ENCODE measurements at places on chromosomes 2 and 18.

DNA sequence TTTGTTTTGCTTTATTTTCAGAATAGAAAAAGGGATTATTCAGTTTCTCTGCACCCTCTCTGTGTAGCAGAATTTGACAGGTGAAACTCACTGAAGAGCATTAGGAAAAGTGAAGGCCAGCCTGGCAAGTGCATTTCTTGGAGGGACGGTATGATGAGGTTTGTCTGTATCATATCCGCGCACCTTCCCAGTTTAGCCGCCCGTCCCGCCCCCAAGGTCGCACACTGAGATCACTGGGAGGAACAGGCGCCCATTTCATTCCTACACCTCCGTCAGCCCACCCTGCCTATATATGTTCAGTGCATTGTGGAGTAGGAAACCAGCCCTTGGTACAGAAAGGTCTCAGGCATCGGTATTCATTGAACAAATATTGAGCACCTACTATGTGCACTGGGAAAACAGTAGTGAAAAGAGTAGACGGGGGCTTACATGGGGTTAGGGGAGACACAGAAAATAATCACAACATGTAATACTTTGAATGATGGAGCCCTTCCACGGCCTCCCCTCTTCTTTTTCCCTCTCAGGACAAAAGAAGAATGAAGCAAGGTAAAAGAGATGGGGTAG is 678 bp upstream of the FECH start:
- DNase-seq: no peak

- DNase-seq: no peak
These were observed 163.2 kb upstream of the TPO start for GRCh38 chr2:1249897-1250687.

- no peak for DNase-seq
These were observed 49.1 kb upstream of the SCN9A start for GRCh38 chr2:166424841-166425240.

DNA sequence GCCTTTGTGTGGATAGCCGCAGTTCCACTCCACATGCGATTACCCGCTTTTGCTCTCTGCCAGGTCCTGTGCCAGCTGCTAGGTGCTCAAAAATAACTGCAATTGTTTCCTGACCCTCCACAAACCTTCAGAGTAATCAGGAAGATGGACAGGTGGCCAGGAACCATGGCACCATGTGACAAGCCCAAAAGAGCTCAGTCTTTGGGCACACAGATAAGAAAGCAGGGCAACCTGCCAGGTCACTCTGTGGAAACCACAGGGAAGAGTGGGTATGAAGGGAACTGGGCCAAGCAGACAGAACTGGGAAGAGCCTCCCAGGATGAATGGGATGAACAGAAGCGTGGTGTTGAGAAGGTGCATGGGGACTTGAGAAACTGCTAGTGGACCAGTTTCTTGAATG is 79.4 kb upstream of the AGAP1 start:
- DNase-seq: no peak

DNA sequence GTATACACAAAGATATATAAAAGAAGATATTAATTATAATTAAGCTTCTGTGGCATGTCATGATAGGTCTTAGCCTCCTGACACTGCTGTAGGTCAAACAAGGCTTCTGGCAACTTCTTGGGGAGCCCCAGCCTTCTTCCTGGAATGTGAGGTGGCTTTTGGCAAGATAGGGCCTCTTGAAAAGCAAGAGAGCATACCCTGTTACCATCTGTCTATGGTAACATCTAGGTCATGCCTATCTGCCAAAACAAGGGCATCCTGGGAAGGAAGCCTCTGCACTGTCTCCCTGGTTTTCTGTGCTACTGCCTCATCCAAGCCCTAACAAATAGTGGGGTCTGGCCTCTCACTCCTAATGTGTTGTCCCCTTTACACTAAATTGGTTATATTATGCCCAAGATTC is 70.9 kb downstream of the CCDC148 start:
- no peak for DNase-seq
